ENCODE measurements at places on chromosomes 13 and 19.
A peak's percentile ranks its signal among the peaks of the same experiment; 100 is the strongest.

DNA sequence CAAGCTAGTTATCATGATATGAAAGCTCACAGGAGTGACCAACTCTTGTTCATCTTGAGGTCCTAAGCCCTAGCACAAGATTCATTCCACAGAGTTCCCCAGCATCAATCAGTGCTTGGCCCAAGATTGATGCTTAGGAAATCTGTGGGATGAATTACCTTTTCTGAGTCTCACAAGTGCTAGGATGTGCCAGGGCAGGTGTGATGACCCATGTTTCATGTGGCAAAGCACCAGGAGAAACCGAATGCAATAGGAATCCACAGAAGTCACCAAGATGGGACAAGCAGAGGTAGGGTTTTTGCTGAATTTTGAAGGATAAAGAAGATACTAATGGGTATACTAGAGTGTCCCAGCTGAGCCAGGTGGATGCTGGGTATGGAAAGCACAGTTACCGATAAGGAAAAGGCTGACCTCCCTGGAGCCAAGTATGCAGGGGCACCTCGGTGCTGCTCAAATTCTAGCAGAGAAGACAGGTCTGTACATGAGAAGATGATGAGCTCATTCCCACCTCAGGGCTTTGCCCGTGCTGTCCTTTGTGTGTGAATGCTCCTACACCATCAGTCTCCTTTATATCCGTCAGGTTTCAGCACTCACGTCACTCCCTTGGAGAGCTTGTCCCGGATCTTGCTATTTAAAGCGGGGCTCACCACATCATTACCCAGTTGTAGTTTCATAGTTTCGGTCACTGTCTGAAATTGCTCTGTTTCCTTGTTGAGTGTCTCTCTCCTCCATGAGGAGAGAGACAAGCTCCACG lies 168.9 kb upstream of the TSC22D1 start:
- no peak for DNase-seq

- DNase-seq: no peak
These were observed 518.2 kb upstream of the HTR2A start for GRCh38 chr13:47415048-47415447.

DNA sequence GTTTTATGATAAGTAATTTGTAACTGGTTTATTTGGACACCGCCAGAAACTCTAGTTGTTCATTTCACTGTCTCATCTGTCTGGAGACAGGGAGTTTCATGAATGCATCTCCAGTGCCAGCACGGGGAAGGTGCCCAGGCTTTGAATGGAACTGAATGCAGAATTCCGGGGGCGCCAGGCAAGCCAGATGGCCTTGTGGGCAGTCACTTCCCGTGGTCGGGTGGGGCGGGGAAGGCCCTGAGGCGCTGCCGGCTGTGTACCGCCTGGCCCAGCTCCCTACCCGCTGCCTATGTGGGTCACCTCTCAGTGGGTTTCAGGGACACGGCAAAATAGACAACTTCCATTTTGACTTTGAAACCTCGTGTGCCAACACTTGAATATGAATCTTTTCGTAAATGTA lies 28.8 kb upstream of the MCF2L start:
- no peak for DNase-seq

DNA sequence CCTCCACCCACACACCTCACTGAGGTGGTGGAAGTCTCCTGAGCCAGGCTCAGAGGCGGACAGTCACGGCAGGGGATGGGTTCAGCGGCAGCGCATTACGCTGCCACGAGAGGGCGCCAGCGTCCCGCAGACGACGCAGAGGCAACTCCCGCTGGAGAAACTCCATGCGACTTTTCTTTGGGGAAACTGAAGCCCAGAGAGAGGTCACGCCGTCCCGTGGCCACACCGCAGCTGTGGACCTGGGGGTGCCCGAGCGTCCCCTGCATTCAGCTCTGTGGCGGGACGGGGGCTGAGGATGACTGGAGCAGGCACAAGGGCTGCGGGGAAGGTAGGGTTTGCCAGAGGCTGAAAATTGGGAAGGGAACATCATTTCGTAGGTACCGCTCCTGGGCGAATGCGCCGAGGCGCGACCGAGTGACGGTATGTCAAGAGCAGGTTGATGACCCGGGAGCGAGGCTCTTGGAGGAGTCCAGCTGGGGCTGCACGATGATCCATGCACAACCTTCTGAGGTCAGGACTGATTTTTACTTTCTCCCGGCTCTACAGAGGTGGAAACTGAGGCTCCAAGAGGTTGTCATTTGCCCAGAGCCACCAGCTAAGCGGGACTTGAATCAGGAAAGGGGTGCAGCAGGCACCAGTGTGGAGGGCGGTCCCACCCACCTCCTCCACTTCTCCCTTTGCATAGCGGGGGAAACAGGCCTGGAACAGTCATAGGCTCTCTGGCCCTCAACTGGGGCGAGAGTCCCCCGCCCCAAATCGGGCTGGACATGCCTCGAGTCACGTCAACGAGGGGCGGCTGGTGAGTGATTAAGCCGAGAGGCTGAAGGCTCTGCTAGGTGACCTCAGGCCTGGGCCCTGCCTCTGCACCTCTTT lies 690 bp upstream of the ARRDC2 start:
- DNase-seq: no peak

DNA sequence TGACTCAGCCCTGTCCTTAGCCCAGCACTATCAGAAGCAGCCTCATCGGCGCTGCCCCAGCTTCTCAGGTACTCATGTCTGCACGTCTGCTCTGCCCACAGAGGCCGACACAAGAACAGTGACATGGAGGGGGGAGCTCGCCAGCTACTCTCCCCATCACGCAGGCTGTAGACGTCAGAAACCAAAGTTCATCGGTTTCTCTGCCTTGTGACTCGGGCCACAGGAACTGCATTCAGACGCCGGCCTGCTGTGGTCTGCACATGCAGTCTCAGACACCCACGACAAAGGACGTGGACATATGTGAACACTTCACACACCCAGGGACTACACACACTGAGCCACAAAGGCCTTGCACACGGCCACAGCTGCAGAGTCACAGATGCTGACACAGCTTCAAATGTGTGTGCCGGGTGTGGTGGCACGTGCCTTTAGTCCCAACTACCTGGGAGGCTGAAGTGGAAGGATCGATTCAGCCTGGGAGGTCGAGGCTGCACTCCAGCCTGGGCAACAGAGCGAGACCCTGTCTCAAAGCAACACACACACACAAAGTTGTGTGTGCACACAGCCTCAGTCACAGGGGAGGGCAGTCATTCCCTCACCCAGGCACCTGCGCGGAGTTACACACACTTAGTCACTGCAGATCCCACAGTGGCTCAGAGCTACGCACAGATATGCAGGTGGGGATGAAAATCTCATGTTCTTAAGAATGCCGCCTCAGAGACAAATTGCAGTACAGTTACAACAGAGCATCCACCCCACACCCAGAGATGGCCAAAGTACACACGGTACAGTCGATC lies 4.9 kb upstream of the ZFP36 start:
- peak; percentile 72 for DNase-seq
